ENCODE measurements at places on chromosomes 4 and X.

DNA sequence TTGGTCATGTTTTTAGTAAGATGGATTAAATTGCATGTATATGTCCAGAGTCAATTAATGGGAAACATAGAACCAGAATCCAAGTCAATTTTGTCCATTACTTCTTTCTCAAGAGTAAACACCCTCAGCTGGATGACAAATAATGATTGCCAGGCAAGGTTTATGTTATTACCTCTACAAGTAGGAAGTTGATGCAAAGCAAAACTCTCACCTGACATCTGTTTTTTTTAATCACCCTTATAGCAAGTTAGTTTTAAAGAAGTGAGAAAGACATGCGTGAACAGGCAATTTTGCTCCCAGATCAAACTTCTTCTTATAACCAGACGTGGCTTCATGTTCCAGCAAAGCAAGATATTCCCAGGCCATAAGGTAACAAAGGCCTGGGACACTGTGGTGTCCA, 348.5 kb upstream of the FTHL17 start:
- DNase-seq: no peak

DNA sequence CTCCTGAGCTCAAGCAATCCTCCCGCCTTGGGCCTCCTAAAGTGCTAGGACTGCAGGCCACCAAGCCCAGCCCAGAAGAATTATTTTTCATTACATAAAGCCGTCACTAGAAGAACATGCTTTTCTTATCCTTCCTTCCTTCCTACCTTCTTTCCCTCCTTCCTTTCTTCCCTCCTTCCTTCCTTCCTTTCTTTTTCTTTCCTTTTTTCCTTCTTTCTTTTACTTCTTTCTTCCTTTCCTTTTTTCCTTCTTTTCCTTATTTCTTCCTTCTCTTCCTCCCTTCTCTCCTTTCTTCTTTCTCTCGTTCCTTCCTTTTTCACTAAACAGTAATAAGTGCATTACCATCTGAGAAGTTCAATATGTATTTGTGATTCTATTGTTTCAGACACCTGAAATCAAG, 121.4 kb downstream of the ATP10D start:
- no peak for DNase-seq

GRCh38 chr4:42640613-42641012, 16.3 kb downstream of the ATP8A1 start:
- DNase-seq: no peak

- DNase-seq: no peak
Observed at GRCh38 chr4:7422151-7422897, 12.4 kb downstream of the PSAPL1 start.

- DNase-seq: no peak
Observed at GRCh38 chr4:139207247-139207646, 30.2 kb upstream of the ELF2 start.

DNA sequence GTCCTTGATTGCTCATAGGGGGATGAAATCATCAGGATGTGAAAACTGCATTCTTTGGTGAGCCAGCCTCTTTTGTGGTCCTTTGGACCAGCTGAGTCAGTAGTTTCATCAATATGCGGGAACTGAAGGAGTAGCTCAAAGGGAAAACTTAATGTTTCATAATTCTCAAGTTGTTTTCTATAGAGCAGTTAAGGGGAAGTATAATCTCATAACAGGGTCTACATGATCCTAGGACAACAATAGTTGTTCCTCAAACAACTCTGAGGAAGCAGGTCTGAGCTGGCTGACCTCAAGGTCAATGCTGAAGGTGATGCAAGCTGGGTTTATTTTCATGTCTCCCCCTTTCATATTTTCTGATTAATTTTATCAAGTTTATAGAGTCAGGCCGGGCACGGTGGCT, 36.1 kb upstream of the IRF2 start:
- DNase-seq: no peak

- no peak for DNase-seq
Observed at GRCh38 chrX:39818750-39819149, 279.0 kb downstream of the BCOR start.

- DNase-seq: peak; percentile 41
Observed at GRCh38 chrX:153667956-153668396, 5.6 kb downstream of the PNCK start.

GRCh38 chr4:113960684-113961321, 18.6 kb downstream of the ARSJ start:
- no peak for DNase-seq

- DNase-seq: no peak
Observed at GRCh38 chr4:6395466-6396228, 76.8 kb downstream of the PPP2R2C start.

- DNase-seq: no peak
Observed at GRCh38 chrX:3678328-3678727, 35.1 kb downstream of the PRKX start.
